ENCODE measurements at places on chromosomes 1 and 21.

GRCh38 chr21:30689822-30690221 is 28.8 kb downstream of the KRTAP21-3 start:
- DNase-seq, result no peak

DNA sequence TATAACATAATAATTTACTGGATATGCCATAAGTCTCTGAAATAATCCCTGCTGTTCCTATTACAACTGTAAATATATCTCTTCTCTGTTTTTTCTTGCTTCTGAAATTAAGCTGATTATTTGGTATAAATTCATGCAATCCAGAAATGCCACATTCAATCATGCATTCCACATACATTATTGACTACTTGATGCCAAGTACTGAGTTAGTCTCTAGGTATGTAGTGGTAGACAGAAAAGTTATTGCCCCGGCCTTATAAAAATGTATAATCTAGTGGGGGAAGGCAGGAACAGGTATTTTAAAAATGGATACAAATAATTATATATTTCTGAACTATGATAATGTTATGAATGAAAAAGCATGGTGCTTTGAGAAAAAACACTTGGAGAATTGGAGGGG is 338.6 kb upstream of the SNX7 start:
- no peak for DNase-seq

DNA sequence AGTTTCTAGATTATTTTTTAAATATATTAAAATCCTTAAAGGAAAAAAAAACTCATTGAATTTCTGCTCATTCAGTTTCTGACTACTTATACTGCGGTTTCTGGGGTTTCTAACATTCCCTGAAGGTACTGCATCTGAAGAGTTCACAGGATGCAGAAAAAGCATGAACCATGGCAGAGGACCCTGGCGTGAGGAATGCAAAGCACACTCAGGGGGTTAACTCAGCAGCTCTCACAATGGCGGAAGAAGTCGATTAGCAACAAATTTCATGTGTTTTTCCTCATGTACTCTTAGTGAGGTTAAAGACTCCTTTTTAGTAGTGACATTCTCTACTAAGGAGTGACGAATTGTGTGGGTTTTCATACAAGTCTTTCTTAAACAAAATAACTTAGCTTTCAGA is 975.6 kb downstream of the NCAM2 start:
- no peak for DNase-seq

- DNase-seq, result no peak
Measured at GRCh38 chr21:44874497-44875315, 1.2 kb upstream of the PTTG1IP start.

- DNase-seq, result no peak
Measured at GRCh38 chr1:41765152-41765551, 153.6 kb downstream of the HIVEP3 start.

DNA sequence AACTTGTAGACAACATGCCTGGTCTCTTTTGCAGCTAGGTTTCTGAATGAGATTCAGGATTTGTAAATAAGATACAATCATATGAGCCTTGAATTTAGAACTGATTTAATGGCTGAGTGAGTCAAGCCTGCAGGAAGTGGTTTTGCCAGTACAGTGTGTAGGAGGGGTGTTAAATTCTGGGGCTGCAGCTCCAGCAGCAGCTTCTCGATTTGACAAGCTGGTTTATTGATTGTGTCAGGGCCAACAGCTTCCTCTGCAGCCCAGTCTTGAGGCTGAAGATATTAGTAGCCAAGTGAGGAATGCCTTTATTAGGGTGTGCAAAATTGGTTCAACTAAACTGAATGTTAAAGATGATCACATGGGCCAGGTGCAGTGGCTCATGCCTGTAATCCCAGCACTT is 11.5 kb upstream of the PLA2G5 start:
- DNase-seq, result no peak

- DNase-seq, result no peak
Measured at GRCh38 chr1:211764701-211765100, 65.9 kb downstream of the LPGAT1 start.
